ENCODE measurements at places on chromosomes 4 and X.

GRCh38 chrX:124421898-124422655 lies 75.7 kb downstream of the SH2D1A start:
- no peak for DNase-seq

DNA sequence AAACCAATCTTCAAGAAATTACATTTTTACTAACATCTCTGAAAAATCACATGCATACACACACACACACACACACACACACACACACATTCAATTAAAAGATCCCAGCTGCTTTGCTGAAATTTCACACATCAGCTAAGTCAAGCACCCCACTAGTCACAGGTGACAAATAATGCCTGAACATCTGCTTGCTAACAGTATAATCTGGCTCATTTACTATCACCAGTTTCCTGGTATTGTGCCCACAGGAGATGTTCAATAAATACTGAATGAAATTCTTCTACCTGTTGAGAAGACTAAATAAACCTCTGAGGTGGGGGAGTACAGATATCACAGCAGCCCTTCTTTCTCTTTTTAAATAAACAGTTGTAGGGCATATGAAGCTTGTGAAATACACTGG lies 994.0 kb downstream of the ARAP2 start:
- DNase-seq: no peak

GRCh38 chr4:130653842-130654241 lies 1557.9 kb downstream of the C4orf33 start:
- DNase-seq: no peak

DNA sequence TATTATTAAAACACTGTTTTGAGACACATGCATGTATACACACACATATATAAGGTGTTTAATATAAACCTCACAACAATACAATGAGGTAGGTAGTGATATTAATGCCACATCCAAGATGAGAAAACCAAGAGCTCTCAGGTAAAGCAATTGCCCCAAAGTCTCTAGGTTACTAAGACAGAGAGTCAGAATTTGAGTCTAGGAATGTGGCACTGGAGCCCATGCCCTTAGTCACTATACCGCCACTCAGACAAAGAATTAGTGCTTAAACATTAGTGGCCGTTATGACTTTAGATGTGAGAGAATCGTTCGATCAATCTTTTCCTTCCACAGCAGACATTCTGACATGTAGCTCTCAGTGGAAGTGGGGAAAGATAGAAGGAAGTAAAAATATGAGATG lies 108.2 kb upstream of the ACSL4 start:
- no peak for DNase-seq

GRCh38 chrX:54181202-54181953 lies 1.7 kb downstream of the FAM120C start:
- no peak for DNase-seq
